ENCODE measurements at places on chromosomes 2 and 18.

GRCh38 chr2:239369631-239370161 is 31.1 kb downstream of the HDAC4 start:
- DNase-seq, result no peak

GRCh38 chr2:610491-610890 is 66.7 kb downstream of the TMEM18 start:
- no peak for DNase-seq

GRCh38 chr18:26832302-26832701 is 33.2 kb downstream of the AQP4 start:
- no peak for DNase-seq

- no peak for DNase-seq
These were observed 45.6 kb upstream of the BZW1 start for GRCh38 chr2:200765995-200766660.

Data from tibial nerve (tissue), 4 donors.